ENCODE measurements at places on chromosomes 1 and 21. TPM values are rescaled to one million over a fixed set of nuclear protein-coding genes. Genes with fewer than 3 reads are reported as not detected.

The TLCD4 gene
- total RNA-seq, result 0.12 TPM

DNA sequence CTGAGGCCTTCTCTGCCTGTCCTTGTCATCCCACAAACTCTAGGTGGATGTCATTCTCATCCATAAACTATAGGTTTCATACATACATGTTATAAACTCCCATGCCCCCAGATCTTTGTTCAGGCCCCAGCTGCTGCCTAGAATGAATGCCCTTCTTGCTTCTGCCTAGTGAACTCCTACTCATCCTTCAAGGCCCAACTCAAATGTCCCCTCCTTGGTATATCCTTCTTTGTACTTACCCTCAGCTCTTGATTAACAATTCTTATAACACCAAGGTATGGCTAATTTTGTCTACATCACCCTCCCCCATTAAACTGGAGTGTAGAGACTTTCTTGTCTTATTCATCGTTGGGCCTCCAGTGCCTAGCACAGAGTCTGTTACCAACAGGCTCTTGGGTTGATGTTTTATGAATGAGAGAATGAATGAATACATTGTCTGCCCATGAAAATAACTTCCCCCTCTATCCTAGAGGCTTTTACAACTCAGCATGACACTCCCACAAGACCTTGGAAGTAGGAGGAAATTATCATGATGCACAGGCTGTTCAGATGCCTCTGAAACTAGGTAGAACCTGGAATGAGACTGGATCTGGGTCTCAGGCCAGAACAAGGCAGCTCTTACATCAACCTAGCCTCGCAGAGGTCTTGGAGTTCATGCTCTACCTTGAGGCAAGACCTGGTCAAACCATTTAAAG lies 26.9 kb downstream of the EPHB2 start:
- no peak overlapping the region for H3K4me3 ChIP-seq
- no peaks in the 10 kb centered on the region for H3K36me3 ChIP-seq
- no peaks in the 10 kb centered on the region for H3K4me1 ChIP-seq
- no peaks in the 10 kb centered on the region for H3K27me3 ChIP-seq
- H3K27ac ChIP-seq, result no peak overlapping the region

DNA sequence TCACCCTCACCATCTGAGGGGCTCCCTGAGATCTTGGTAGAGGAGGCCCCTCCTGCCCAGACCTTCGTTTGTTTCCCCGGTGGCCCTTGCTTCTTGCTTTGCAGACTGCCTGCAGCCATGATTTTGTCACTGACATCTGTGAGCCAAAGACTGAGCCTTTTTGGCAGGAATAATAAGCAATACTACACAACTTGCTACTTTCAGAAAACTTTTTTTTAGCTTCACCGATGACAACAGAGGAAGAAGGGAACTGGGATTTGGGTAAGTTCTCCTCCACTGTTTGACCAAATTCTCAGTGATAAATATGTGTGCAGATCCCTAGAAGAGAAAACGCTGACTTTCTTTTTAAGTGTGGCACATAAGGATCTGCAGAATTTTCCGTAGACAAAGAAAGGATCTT lies 11.7 kb upstream of the CD101 start:
- no peaks in the 10 kb centered on the region for H3K36me3 ChIP-seq
- DNase-seq, result no peak
- peaks cover 36% of the 10 kb centered on the region for H3K4me1 ChIP-seq
- no peak overlapping the region for H3K4me3 ChIP-seq

- no peaks in the 10 kb centered on the region for H3K4me1 ChIP-seq
- no peaks in the 10 kb centered on the region for H3K36me3 ChIP-seq
- no peaks in the 10 kb centered on the region for H3K27me3 ChIP-seq
- no peak overlapping the region for H3K4me3 ChIP-seq
- DNase-seq, result no peak
Measured at GRCh38 chr1:202577381-202577780, 132.9 kb downstream of the SYT2 start.

The LCE1B gene
- total RNA-seq, result not detected

- H3K36me3 ChIP-seq, result no peaks in the 10 kb centered on the region
- no peak for DNase-seq
- H3K4me1 ChIP-seq, result no peaks in the 10 kb centered on the region
- H3K27ac ChIP-seq, result no peak overlapping the region
- H3K27me3 ChIP-seq, result no peaks in the 10 kb centered on the region
Measured at GRCh38 chr1:176517484-176517883, 54.5 kb downstream of the PAPPA2 start.

The KCNA2 gene
- total RNA-seq, result 1.2 TPM

The SPATA45 gene
- total RNA-seq, result not detected

The PIGV gene
- 17.7 TPM for total RNA-seq

The LCE1A gene
- not detected for total RNA-seq

The OR2T11 gene
- not detected for total RNA-seq

Measured in CD4-positive, alpha-beta memory T cell (primary cell).